Hematopoietic multipotent progenitor cell treated with erythropoietin and hydrocortisone succinate and interleukin-3 and kit ligand, for 6 days (in vitro differentiated cells): ENCODE measurements at places on chromosomes 16 and 17.

GRCh38 chr16:50377001-50377400 is 8.2 kb upstream of the BRD7 start:
- no peak for DNase-seq

- DNase-seq = peak; percentile 99
Observed at GRCh38 chr16:27235055-27235937, 32.0 kb downstream of the KDM8 start.

DNA sequence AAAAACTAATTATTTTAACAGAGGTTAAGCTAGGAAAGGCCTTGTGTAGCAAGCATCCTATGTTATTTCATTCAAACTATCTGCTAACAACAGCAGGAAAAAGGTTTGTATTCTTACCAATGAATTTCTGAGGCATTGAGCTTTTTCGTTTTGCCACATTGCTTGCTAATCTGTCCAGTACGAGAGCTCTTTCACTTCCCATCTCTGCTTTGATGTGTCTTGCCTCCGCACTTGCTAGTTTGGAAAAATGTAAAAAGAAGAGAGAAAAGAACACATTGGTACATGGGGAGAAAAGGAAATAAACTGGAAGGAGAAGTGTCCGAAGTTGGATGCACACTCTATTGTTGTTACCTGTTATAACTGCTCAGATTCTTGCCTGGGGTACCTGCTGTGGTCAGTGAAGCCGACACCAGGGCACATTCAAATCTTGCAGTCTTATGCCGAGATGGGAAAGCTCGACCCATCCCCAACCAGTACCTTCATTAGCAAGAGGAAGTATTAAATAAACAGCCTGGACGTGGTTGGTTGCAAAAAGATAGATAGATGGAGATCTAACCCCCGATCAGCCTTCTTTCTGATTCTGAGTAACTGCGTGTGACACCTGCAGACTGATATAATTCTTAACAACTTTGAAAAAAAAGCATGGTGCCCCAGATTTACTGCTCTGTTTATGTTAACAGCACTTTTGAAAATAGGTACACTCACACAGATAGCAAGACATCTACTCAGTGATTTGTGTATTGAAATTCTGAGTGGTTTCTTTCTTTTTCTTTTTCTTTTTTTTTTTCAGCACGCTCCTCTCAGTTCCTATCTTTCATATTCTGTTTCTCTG is 40.0 kb downstream of the GRB7 start:
- no peak for DNase-seq

- DNase-seq = no peak
Observed at GRCh38 chr16:27264151-27264550, 4.4 kb downstream of the NSMCE1 start.

GRCh38 chr16:67443265-67443664 is 12.3 kb downstream of the HSD11B2 start:
- DNase-seq = no peak

DNA sequence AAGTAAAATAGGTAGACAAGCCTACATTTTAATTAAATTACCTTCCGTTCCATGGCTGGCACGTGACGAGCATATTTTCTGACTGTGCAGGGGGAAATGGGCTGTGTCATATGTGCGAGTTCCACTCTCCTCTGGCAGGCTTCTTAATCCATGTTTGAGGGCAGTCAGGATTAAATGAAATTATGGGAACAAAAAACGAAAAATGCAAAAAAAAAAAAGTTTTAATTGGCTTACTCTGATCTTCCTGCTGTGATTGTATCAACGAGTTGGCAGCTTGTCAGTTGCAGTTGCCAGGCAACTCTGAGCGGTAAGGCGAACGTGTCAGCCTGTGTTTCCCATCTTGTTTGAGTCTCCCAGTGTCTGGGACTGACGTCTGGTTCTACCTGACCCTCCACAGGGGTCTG is 302.9 kb upstream of the XYLT1 start:
- DNase-seq = no peak

GRCh38 chr17:18858567-18859245 is 775 bp downstream of the PRPSAP2 start:
- DNase-seq = no peak

GRCh38 chr16:27538528-27538927 is 11.2 kb downstream of the GTF3C1 start:
- DNase-seq = peak; percentile 13
